ENCODE measurements at places on chromosomes 4 and X.
A peak's percentile ranks its signal among the peaks of the same experiment; 100 is the strongest.

DNA sequence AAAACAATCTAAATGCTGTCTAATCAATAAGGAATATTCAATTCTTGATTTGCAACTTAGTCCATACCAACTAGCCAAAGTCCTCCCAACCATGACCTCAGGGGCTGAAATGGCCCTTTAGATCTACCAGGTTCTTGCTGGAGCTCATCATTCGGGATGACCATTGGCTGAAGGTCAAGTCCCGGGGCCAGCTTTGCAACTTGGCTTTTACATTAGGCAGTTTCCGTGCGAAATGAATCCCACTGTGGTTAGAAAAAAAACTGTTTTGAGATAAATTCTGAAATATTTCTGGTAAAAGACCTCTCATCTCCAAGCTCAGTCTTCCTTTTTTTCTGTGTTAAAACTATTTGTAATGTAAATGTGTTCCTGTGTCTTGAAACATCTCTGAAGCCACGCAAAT, 178.6 kb downstream of the TENM3 start:
- DNase-seq = no peak

GRCh38 chr4:53963781-53964180, 100.6 kb downstream of the CHIC2 start:
- DNase-seq = no peak

DNA sequence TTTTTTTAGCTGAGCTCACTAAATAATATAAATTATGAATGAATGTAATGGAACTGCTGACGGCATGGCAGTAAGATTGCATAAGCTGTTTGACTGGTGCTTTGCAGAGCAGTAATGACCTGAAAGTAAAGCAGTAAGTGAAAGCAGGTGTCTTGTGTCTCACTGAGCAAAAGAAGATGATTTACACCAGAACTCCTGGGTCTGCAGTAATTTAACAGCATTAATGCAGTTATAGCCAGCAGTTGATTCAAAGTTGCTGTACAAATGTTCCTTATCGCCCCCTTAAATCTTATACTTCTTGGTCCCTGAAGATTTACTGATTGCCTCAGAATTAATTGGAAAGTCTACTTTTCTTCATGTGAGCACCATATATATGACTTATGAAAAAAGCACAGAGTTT, 187.7 kb downstream of the DCTD start:
- DNase-seq = no peak

GRCh38 chrX:38656350-38656915, 95.1 kb downstream of the TSPAN7 start:
- DNase-seq = no peak

GRCh38 chr4:53576676-53577372, 14.5 kb downstream of the LNX1 start:
- no peak for DNase-seq

DNA sequence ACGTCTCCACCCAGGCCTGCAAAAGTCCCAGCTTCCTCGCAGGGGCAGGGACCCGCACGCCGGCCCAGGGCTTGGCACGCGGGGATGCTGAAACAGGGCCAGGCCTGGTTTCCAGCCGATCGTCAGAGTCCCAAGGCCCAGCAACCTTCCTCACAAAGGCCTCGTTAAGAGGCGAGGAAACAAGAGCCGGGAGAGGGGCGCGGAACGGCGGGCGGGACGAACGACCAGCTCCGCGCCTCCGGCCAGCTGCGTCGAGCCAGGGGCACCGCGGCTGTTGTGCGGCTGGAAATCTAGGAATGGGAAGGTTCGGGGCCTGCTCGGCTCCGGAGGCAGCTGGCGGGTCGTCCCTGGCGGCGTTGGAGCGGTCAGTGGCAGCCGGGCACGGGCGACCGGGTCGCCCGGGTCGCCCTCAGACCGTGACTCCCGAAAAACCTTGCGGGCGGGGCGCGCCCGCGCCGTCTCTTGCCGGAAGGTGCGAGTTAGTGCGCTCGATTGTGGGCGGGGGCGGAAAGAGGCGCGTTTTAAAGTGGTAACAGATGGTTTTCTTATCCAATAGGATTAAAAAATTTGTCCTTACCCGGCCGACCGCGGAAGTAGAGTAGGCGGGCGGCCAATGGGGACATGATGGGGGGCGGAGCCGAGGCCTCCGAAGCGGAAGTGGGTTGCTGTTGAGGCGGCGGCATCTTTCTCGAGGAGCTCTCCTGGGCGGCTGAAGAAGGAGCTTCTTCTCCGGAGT, at the start of gene RNF4:
RNF4 (plus strand) TSS at position 651 of the 736 bp plus-strand sequence. CDS start 21,388 bp downstream, outside the sequence.
- DNase-seq = peak; percentile 93
